ENCODE measurements at places on chromosomes 7 and 10.

GRCh38 chr10:15168291-15168785 is at the start of gene NMT2:
Gene NMT2 (minus strand): TSS chr10:15168693. CDS start chr10:15168612, 81 bp downstream.
- DNase-seq: no peak

GRCh38 chr7:27364344-27364758 is 121.7 kb downstream of the EVX1 start:
- DNase-seq: no peak

DNA sequence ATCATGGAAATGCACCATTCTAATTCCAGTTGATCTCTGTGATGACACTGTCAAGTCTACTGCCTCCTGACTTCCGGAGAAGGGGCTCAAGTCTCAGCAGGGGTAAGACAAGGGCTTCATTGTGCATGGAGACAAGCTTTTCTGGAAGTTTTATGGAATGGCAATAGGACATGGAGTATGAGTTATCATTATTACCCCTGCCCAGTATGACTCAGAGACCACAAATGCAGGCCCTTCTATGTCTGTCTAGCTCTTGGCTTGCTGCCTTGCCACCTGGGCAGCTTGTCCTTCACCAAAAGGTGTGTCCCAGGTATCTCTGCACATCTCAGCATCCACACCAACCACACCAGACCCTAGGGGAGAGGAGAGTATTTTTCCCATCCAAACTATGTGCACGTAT is 34.9 kb upstream of the KIAA1217 start:
- no peak for DNase-seq

DNA sequence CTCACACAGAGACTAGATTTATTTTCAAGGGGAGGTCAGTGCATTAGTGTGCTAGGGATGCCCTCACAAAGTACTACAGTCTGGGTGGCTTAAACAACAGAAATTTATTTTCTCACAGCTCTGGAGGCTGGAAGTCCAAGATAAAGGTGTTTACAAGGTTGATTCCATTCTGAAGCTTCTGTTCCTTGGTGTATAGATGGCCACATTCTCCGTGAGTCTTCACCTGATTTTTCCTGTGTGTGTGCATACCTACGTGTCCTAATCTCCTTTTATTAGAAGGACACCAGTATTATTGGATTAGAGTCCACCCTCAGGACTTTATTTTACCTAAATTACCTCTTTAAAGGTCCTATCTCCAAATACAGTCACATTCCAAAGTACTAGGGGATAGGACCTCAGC is 91.7 kb upstream of the FRMD4A start:
- no peak for DNase-seq

All from activated naive CD8-positive, alpha-beta T cell treated with anti-CD3 and anti-CD28 coated beads, Interleukin-2, amount 50 U/mL, for 24 hours (primary cell).